Stimulated activated CD4-positive, alpha-beta T cell treated with anti-CD3 and anti-CD28 coated beads, Interleukin-15, amount 100 ng/mL, for 1 hour (primary cell): ENCODE measurements at places on chromosomes 2 and 18.

- DNase-seq, result no peak
These were observed 269.8 kb downstream of the GLI2 start for GRCh38 chr2:121005453-121005852.

- no peak for DNase-seq
These were observed 74.1 kb upstream of the GLI2 start for GRCh38 chr2:120661551-120661950.

GRCh38 chr2:232438951-232439757, 16.8 kb upstream of the ALPI start:
- peak; percentile 29 for DNase-seq

DNA sequence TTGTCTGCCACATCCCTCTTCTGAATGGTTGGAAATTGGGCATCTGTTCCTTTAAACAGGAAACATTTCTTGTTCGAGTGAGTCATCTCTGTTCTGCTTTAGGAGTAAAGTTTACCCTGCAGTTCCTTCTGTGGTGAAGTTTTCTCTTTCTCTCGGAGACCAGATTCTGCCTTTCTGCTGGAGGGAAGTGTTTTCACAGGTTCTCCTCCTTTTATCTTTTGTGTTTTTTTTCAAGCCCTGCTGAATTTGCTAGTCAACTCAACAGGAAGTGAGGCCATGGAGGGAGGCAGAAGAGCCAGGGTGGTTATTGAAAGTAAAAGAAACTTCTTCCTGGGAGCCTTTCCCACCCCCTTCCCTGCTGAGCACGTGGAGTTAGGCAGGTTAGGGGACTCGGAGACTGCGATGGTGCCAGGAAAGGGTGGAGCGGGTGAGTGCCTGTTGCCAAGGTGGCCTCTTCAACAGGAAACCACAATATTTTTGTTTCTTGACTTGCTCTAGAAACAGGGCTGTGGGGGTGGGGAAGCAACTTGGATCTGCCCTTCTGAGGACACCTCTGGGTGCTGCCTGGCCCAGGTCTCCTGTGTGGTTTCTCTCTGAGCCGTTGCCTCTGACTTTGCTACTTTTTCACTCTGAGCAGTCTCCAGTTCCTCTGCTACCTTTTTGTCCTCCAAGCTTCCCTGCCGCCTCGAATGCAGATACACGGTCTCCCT, 2.2 kb upstream of the CASP8 start:
- DNase-seq, result peak; percentile 86

DNA sequence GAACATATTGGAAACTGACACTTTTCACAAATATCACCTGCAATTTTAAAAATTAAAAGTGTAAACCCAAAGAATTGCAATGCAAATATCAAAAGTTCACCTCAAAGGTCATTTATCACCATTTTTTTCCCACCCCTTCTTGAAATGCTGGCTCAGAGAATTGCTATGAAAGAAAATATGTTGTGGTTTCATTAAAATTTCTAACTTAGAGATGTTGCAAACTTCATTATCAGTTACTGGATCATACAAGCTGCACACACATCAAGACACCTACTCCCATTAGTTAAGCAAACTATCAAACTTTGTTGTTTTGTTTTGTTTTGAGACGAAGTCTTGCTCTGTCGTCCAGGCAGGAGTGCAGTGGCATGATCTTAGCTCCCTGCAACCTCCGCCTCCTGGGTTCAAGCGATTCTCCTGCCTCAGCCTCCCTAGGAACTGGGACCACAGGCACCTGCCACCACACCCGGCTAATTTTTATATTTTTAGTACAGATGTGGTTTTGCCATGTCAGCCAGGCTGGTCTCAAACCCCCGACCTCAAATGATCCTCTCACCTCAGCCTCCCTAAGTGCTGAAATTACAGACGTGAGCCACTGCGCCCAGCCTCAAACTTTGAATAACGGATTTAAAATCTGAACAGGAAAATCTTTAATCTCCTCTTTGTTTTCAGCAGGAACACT, 37.0 kb downstream of the STK39 start:
- DNase-seq, result no peak

GRCh38 chr2:110897966-110898365, 165.6 kb downstream of the ACOXL start:
- no peak for DNase-seq

DNA sequence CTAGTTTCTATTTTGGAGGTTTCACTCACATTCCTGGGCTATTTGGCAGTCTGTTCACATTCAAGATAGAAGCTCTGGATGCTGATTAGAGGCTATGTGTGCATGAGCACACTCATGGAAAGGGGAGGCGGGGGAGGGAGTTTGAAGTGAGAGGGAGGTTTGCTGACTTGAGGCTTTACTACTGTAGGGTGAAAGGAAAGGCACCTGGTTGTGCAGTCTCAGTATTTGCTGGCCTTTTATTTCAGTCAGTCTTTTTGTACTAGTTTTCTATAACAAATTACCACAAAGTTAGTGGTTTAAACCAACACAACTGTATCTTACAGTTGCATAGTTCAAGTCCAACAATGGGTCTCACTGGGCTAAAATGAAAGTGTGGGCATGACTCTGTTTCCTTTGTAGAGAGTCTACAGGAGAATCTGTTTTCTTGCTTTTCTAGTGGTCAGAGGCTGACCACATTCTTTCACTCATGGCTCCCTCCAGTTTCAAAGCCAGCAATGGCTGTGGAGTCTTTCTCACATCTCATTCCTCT, 47.7 kb upstream of the NR4A2 start:
- no peak for DNase-seq

DNA sequence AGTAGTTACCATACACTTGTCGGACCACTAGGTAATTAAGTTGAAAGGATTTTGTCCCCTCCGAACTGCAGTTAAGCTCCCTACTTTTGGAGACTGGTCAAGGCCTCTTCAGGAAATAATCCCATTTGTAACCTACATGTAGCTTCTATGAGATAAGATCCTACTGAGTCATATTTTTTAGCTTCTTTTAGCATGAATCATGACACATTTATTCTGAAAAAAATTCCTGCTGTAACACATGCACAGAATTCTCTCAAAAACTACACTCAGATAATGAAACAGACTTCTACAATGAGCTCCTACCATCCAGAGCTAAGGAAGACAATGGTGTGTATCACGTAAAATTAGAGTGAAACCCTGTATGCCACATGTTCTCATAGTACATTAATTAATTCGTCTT, 100.7 kb upstream of the CCDC195 start:
- no peak for DNase-seq

DNA sequence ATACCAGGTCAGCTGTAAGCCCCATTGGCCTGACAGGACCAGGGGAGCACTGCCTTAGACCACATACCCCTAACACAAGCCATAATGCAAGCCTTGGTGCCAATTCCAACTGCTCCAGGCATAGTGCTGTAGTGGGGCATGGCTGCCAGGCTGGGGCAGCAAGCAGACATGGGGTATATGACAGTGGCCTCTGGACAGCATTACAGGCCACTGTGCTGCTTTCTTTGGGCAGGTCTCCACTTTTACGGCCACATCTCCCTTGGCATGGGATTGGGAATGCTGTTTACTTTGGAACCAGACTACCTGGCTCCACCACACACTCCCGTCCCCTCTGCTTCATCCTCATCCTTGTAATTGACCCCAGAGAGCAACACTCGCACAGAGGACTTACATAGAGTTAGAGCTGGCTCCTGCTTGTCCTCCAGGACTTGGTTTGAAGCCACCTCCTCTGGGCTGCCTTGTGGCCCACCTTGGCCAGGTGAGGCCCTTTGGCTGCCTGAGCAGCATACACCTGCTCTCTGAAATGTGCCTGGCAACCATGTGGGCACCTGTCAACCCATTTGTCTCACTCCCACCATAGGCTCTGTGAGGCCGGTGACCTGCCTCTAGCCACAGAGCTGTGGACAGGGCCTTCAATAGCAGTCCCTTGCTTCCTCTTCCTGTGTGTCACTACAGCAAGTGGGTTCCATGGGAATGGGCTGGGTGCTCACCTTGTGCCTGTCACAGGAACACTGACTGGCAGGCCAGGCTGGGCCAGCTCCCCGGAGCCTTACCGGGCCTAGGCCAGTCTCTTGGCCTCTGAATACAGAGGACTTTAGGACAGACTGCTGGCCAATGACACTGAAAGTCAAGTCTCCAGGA, 262.6 kb upstream of the HS6ST1 start:
- DNase-seq, result no peak
